ENCODE measurements at places on chromosomes 7 and 10.

DNA sequence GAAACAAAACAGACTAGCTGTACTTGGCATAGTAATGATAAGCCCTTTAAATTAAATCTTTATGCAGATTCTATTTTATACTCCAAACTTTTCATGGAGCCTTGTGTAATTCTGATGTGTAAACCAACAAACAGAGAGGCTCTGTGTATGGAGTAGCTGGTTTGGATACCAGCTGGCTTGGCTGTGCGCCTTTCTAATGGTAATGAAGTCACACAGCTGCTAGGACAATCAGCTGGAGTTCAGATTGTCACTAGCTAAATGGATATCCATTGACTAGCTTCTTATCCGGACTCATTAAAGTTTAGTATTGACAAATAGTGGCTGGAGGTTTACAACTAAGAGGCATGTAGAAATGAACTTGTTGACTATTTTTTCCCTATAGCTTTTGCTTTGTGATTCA, 398.4 kb downstream of the DGKB start:
- DNase-seq, result no peak

DNA sequence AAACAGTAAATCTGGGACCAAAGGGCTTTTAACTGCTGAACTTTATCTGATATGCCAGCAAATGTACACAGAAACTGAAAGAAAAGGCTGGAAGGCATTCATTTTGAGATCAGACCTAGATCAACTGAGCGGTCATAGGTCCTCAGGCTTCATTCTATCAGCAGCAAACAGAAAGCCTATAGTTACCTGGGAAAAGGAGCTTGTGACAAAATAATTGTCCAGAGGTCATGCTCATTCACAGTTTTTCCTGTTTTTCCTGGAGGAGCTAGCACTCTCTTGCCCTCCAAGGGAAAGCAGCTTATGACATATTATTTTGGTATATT, 320.2 kb downstream of the AHR start:
- DNase-seq, result no peak

- DNase-seq, result no peak
These were observed 13.2 kb downstream of the TES start for GRCh38 chr7:116223588-116223987.

GRCh38 chr10:78260680-78261079, 227.0 kb downstream of the RPS24 start:
- DNase-seq, result no peak

DNA sequence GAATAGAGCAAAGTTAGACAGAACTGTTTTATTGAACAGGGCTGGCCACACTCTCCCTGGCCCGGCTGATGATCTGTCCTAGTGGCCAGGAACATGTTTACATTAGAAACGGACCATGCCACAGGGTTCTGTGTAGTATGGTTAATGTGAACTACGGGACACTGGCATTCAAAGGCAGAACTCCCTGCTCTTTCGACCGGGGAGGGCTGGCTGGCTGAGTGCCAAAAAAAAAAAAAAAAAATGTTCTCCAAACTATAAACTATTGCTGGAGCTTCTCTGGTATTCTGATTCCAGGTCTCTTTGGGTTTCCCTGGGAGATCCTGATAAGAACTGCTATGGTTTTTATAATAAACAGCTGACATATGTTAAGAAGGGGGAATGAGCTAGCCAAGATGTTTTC, 1262.6 kb upstream of the SORCS1 start:
- no peak for DNase-seq

GRCh38 chr10:58868736-58869435, 307.6 kb upstream of the PHYHIPL start:
- no peak for DNase-seq

- no peak for DNase-seq
These were observed 35.2 kb upstream of the WDFY4 start for GRCh38 chr10:48649349-48649944.

DNA sequence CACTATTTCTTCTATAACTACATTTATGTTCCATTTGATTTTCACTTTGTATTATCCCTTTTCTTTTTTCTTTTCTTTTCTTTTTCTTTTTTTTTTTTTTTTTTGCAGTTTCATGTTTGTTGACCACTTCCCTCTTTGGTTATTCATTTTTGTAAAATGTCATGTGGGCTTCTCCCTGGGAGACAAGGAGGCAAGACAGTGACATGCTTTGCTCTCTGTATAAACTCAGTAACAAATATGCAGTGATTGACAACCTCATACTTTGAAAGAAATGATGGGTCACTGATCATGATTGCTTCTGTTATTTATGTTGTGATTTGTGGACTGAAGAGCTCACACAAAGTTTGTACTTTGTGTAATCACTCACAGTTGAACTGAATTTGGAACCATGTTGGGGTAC, 90.2 kb upstream of the ABI1 start:
- DNase-seq, result no peak

DNA sequence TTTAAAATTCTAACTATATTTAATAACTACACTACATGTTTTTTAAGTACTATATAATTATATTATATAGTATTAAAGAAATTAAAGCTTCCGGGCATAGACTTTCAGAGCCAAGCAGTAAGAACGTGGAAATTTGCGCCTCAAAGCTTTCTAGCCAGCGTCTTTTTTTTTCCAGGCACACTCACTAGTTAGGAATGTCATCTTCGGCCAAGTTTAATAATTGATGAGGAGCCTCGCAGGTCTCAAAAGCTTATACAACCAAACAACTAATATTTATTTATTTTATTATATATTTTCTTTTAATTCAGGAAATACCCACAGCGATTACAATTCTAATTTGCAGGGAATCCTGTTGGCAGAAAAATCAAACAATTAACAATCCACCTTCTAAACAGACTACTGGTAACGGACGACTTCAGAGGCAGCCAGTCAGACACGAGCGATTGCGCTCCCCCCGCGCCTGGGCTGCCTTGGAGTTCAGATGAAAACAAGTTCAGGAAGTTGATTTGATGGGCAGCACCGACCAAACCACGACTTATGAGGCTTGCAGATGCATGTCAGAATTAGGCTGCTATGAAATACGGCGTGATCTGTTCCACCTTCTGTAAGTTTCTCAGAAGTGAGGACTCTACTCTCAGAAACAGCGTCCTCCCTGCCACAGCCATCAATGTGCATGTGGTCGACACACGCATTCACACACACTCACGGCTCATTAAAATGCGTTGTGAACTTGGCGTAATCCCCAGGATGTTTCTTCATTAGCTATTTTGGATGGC, 431.8 kb upstream of the MGMT start:
- no peak for DNase-seq

GRCh38 chr7:28773423-28774145, 184.5 kb downstream of the TRIL start:
- DNase-seq, result no peak

- no peak for DNase-seq
These were observed 51.9 kb upstream of the FAM180A start for GRCh38 chr7:135800560-135800959.

GRCh38 chr10:10530313-10530712, 487.4 kb upstream of the CELF2 start:
- no peak for DNase-seq

DNA sequence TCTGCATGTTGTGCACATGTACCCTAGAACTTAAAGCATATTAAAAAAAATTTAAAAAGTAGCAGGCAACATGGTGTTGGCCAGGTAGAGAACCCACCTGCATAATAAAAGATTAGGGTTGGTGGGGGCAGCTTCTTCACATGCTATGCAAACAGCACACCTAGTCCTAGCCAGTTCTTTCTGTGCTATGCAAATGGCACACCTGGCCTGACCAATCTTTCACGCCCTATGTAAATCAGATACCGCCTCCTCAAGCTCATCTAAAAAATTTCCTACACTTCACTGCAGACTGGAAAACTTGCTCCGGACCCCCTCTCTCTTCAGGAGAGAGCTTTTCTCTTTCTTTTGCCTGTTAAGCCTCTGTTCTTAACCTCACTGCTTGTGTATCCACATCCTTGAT, 14.5 kb upstream of the PIP start:
- DNase-seq, result no peak

DNA sequence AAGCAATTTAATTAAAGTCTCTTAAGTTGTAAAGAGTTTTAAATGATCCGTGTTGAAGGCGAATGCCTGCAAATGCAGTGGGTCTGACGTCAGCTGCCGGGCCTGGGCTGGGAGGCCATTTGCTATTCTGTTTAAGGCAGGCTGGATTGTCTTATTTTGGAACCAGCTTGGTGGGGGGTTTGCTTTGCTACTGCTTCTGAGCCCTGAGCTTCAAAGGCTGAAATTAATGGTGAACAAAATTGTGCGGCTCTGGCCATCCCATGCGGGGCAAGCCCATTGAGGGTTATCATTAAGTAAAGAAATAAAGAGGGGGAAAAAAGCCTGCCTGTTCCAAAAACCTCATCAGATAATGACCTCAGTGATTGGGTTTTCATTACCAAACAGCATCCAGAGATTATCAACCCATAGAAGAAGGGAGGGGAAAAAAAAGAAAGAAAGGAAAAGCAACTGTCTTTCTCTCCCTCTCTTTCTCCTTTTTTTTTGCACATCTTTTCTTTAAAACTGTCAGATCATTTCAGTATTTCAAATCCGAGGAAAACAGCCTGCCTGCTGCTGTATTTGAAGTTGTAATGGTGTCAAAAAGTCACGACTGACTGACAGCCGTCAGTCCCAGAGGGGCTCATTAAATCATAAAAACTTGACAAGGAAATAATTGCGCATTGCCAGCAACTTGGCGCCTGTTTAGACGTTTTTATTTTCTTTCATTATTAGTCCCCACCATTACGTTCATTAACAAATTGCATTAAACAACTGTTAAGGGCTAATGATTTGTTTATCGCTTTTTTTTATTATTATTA, 131.9 kb upstream of the TCF7L2 start:
- no peak for DNase-seq
